ENCODE measurements at places on chromosomes 16 and 17.

DNA sequence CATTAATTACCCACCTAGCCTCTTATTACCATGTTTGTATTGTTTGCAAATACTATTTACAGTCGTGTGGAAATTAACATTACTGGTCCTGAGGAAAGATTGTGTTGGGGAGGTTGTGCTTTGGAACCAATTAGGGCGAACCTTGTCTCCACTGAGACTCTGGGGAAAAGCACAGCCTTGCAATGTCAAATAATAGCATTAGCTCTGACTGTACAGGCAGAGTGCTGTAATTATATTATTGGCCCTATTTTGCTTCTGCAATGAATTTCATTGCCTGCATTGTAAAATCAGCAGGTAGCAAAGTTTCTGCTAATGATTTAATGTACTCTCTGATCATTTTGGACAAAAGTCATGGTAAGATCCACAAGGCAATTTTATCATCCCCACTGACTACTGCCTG, 97.0 kb downstream of the WWOX start:
- DNase-seq: no peak

DNA sequence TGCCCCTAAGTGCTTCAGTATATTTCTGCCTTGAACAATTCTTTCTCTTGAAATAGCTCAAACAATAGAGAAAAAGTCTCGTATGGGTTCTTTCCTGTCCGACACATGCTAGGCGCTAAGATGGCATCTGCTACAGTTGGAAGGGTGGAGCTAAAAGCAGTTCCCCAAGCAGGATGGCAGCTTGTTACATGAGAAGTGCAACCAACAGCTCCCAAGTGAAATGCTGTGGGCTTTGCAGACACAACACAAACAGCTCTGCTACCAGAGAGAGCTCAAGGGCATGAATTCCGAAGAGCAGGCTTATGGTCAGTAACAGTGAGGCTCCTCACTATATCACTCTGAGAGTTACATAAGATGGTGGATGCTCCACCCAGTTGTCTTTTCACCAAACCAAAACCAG, 83.8 kb downstream of the VPS53 start:
- DNase-seq: no peak

DNA sequence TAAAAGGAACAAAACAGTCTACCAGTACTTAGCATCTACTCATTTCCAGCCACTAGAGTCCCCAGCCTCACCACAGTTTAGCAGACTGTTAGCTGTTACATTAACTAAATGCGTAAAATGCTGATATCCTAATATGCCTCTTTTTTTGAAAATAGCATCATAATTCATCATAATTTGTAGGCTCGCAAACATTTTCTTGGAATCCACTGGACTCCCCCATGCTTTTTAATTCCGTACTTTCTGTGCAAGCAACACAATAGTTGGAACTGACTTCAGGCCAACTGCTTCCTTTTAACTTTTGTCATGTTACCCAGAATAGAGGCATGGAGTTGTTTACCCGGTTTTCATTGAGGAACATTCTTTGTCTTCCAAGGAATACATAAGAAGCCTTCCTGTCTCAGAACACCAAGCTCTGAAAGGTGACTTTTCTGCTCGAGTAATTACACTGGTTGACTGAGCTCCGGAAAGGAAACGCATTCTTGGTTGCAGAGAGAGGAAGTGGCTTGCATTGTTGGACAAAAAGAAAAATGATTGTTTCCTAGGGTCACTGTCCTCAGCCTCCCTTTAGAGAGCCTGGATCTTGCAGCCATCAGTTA, 30.9 kb upstream of the SEC14L1 start:
- DNase-seq: no peak

DNA sequence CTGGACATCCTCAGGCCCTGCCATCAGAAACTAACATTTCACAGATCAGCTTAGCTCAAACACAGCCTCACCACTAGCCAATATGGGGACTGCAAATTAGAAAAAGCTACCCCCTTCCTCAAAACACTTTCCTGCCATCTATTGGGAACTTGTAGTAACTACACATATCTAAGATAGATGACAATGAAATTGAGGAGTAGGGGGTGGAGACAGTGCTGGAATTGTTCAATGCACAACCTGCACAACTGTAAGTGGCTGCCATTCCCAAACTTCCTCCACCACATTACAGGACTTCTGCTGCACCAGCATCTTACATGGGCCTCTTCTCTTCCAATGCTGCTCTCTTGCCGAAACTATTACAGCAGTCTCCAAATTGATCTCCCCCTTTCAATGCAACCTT, 21.9 kb downstream of the AIPL1 start:
- no peak for DNase-seq

GRCh38 chr16:88202207-88202745, 180.5 kb upstream of the ZNF469 start:
- DNase-seq: no peak

GRCh38 chr16:48168075-48168474, 12.3 kb upstream of the ABCC12 start:
- no peak for DNase-seq

DNA sequence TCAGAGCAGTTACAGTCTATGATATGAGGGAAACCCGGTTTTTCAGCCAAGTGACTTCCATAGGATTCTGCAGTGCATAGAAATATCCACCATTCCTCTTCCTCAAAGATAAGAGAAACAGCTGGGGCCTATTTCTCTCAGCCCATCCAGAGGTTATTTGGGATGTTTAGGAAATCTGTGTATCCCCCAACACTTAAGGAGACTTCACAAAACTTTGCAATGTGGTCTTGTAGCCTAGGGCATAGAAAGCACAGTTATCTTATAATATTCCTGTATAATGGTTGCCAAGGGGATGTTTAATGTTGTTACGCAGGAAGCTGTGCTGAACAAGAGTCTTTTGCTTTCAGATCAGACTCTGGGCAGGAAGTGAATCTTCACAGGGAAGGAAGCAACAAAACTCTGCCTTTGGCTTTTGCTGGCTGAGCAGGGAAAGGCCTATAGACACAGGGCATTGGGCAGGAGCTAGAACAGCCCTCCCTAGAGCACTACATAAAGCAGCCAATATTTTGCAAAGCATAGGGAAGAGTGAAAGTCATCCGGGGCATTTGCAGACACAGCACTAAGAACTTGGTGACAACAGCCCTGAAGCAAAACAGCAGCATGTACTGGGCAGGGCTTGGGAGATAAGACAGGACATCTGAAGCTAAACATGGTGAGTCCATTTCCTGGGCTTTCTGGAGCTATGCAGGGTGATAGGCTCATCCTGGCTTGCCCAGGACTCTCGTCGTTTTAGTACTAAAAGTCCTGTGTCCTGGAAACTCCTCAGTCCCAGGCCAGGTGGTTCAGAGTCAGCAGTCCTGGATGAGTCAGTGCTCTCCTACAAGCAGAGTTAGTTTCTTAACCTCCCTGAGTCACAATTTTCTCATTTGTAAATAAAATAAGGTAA, 18.7 kb upstream of the BEAN1 start:
- no peak for DNase-seq

GRCh38 chr16:72426386-72426785, 254.4 kb upstream of the PMFBP1 start:
- no peak for DNase-seq

GRCh38 chr16:503150-504071, 24.1 kb upstream of the CAPN15 start:
- DNase-seq: no peak

GRCh38 chr16:49704586-49705155, 151.2 kb downstream of the ZNF423 start:
- no peak for DNase-seq

GRCh38 chr16:71974068-71974818, 26.0 kb downstream of the PKD1L3 start:
- no peak for DNase-seq

DNA sequence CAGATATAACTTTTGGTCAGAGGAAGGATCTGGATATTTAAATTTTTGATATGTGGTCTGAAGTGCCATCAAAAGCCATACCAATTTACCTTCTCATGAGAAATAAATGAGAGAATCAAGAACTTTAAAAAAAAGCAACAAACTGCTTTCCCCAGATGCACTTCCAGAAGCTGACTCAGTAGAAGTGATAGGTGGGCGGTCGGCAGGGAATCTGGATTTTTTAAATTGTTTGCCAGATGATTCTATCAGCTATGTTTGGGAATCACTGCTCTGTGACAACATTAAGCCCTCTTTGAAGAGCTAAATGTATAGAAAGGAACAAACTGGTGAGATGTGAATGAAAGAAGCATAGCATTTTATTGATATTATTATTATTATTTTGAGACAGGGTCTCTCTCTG, 19.2 kb downstream of the CDH3 start:
- no peak for DNase-seq

GRCh38 chr16:89101303-89102040, 7.8 kb downstream of the ACSF3 start:
- no peak for DNase-seq

DNA sequence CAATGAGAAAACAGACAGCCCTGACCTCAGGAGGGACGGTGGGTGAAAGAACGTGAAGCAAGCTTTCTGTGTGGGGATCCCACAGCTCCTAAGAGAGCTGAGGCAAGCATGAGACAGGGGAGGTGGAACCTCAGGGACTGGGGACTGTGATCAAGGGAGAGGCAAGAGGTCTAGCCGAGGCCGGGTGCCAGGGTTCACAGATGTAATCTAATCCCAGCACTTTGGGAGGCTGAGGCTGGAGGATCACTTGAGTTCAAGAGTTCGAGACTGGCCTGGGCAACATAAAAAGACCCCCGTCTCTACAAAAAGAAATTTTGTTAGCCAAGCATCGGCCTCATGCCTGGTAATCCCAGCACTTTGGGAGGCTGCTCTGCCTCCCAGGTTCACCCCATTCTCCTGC, 4.5 kb upstream of the ADAM11 start:
- DNase-seq: no peak

DNA sequence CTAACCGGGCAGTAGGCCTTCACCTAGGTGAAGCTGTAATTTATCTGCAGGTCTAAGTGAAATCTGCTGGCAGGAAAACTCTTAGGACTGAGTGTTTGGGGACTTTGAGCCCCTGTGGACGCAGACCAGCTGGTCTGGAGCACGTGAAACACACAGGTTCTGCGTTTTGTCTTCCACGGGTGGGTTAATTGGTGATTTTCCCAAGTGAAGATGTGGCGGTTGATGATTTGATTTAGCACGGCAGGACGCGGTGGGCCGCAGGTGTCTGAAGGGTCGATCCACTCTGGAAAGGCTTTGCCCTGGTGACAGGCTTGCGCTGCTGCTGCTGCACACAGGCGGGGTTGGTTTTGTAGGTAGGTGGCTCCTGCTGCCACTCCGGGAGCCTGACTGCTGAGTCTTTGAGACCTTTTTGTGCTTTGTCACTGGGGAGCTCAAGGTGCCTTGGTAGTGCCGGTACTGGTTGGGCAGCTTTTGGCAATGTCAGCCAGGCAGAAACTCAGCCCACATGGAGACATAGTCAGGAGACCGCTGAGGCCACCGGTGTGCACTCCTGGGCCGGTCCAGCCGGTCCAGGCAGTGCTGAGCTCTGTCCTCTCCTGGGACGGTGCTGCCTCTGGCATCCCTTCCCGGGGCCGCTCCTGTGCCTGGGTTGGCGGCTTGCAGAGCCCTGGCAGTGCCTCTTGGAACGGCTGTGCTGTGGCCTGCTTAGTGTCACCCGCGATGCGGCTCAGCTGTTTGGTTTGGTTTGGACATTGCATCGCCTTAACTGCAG, 2.3 kb downstream of the BAIAP2 start:
- no peak for DNase-seq

DNA sequence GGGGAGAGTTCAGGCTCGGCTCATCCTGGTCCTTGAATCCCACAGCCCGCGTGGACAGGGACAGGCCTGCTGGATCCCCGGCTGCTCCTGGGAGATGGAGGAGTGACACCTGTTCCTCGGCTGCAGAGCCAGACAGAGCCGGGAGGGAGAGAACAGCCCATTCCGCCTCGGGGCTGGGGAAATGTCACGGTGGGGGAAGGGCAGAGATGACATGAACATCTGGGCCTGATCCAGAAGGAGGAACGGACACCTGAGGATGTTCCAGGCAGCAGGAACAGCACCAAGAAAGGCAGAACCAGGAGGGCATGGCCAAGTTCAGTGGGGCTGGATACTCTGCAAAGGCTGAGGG, 2.1 kb downstream of the ZNF764 start:
- no peak for DNase-seq

DNA sequence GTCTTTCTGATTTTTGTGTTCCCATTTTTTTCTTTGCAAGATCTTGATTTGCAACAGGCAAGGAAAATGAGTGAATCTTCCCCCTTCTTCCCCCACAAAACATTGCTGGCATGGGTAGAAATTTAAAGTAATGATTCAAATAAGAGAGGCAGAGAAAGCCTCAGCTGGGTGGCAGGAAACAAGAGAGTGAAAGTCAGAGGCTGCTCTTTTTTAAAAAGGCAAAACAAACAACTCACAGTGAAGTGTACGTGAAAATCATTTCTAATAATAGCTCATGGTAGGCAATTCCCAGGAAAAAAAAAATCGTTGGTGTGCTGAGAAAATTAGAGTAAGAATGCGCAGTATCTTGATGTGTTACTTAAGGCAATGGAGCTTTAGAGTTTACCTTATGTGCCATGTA, 229.5 kb downstream of the FTO start:
- no peak for DNase-seq

DNA sequence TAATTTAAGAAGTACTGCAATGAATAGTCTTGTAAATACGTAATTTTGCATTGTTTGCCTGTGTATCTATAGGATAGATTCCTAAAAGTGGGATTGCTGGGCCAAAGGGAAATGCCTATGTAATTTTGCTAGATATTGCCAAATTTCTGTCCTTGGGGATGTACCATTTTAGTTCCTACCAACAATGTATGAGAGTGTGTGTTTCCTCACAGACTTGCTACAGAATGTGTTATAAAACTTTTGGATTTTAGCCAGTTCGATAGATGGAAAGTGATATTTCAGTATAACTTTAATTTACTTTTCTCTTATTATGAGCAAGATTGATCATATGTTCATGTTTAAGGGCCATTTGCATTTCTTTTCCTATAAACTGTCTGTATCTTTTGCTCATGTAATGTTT, 8.3 kb downstream of the TANGO6 start:
- no peak for DNase-seq

DNA sequence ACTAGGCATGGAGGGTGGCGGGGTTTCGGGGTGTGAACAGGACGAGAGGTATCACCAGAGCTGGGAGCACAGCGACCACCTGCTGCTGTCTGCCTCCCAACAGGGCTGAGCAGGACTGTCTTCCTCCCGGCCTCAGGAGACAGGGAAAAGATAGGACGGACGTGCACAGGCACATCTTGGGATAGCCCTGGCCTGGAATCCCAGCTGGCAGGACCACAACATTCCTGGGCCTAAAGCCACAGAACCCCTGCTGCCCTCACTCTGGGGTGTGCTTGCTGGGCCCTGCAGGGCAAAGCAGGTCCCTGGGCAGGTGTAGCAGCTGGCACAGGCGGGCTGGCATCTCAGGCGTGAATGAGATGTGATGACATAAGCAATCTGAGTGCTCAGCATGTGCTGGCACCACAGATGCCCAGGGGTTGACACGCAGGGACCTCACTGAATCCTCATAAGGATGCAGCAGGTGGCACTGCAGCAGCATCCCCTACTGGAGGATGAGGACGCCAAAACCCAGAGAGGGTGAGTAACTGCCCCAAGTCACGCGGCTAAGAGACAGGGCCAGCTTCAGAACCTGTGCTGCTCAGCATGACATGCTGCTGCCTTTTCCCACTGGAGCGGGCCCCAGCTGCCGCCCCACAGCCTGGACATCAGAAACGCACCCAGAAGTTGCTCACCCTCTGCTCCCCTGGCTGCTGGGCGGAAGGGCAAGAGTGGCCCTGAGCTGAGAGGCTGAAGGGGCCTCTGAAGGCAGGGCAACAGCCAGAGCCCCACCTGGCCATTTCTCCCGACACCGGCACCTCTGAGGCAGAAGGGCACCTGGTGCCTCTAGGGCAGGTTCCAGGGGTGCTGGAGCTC, 7.1 kb downstream of the CORO7 start:
- no peak for DNase-seq

- no peak for DNase-seq
Observed at GRCh38 chr17:70307430-70308225, 138.3 kb downstream of the KCNJ2 start.
